ENCODE measurements at places on chromosomes 2 and 18. TPM values are rescaled to one million over a fixed set of nuclear protein-coding genes. Genes with fewer than 3 reads are reported as not detected.

DNA sequence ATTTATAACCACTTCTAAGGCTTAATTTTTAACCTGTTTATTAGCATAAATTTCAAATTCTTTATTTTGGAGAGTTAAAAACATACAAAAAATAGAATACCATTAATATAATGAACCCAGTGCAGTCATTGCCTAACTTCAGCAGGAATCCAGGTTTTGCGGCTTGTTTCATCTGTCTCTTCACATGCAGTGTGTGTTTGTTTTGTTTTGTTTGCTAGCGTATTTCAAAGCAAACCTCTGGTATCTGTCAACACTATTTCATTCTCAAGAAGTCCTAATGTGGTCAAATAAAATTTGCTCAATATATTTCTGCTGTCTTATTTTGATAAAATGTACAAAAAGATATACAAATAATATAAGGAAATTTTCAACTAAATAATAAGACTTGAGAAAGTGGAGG, 328.5 kb downstream of the AGPS start:
- no peak for DNase-seq

GRCh38 chr18:42025974-42026625, 71.1 kb downstream of the PIK3C3 start:
- no peak for DNase-seq

DNA sequence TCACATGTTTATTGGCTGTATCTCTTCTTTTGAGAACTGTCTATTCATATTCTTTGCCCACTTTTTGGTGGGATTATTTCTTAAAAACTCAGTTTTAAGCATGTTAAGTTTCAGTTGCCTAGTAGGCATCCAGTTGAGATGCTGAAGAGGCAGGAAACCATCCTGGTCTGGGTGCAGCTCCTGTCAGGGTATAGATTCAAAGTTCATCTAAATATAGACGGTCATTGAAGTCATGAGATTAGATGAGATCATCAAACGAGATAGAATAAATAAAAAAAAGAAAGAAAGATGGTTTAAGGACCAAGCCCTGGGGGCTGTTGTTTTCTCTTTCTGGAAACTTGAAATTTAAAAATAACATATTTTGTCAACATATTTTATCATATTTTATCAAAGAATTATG, 9.2 kb upstream of the DNAH7 start:
- peak; percentile 19 for DNase-seq

DNA sequence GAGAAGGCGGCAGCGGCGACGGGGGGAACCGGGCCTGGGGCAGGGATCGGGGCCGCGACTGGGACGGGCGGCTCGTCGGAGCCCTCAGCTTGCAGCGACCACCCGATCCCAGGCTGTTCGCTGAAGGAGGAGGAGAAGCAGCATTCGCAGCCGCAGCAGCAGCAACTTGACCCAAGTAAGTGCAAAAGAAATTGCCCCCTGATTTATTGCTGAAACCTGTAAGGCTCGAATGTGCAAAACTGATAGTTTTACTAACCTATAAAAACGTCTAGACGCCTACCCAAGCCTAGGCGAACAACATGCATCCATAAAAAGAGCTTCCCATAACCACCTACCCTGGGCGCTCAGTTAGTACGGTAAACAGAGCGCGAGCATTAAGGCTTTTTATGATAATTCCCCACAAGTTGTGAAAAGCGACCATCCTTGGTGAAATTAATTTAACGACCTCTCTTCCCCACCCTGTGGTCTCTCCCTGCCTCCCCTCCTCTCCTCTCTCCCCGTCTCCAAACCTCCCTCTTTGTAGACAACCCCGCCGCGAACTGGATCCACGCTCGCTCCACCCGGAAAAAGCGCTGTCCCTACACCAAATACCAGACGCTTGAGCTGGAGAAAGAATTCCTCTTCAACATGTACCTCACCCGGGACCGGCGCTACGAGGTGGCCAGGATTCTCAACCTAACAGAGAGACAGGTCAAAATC, 1.0 kb downstream of the HOXD9 start:
- no peak for DNase-seq

Gene STK17B
- 69.9 TPM for total RNA-seq

DNA sequence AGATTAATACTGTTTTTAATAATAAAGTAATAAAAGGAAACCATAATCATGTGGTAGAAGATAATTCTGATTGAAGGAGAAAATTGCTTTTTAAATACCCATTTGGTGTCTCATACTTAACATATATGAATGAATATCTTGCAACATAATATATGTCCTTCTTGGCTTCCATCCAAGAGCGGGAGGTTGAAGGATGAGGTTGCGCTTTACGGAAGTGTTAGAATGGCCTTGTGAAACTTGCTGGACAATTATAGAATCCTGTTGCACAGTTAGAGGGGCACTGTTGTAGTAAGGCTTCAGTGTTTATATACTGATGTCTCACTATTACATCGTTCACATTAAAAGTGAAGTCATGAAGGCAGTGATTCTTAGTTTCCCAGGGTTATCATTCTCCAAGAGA, 9.4 kb downstream of the INSIG2 start:
- DNase-seq = no peak

GRCh38 chr2:129782633-129782990, 196.9 kb upstream of the RAB6C start:
- DNase-seq = no peak

Gene ACTG2
- 2.9 TPM for total RNA-seq

Gene CNDP1
- not detected for total RNA-seq

GRCh38 chr2:214126135-214126534, 284.7 kb upstream of the VWC2L start:
- peak; percentile 83 for DNase-seq

DNA sequence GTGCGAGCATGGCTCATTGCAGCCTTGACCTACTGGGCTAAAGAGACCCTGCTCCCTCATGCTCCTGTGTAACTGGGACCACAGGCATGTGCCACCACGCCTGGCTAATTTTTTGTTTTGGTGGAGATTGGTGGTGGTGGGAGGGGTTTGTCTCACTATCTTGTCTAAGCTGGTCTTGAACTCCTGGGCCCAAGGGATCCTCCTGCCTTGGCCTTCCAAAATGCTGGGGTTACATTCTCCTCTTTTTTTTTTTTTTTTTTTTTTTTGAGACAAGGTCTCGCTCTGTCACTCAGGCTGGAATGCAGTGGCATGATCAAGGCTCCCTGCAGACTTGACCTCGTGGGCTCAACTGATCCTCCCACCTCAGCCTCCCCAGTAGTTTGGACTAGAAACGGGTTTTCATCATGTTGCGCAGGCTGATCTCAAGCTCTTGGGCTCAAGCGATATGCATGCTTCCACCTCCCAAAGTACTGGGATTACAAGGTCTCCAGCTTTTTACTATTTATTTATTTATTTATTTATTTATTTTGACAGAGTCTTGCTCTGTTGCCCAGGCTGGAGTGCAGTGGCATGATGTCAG, 238.3 kb downstream of the MYCN start:
- DNase-seq = no peak

GRCh38 chr18:22132258-22132657, 37.1 kb upstream of the GATA6 start:
- no peak for DNase-seq
